ENCODE measurements at places on chromosomes 3 and 15.

GRCh38 chr3:47425959-47426358, 45.1 kb downstream of the PTPN23 start:
- no peaks in the 10 kb centered on the region for H3K36me3 ChIP-seq
- H3K4me3 ChIP-seq, result no peak overlapping the region
- H3K4me1 ChIP-seq, result peaks cover 45% of the 10 kb centered on the region
- H3K27me3 ChIP-seq, result no peaks in the 10 kb centered on the region

DNA sequence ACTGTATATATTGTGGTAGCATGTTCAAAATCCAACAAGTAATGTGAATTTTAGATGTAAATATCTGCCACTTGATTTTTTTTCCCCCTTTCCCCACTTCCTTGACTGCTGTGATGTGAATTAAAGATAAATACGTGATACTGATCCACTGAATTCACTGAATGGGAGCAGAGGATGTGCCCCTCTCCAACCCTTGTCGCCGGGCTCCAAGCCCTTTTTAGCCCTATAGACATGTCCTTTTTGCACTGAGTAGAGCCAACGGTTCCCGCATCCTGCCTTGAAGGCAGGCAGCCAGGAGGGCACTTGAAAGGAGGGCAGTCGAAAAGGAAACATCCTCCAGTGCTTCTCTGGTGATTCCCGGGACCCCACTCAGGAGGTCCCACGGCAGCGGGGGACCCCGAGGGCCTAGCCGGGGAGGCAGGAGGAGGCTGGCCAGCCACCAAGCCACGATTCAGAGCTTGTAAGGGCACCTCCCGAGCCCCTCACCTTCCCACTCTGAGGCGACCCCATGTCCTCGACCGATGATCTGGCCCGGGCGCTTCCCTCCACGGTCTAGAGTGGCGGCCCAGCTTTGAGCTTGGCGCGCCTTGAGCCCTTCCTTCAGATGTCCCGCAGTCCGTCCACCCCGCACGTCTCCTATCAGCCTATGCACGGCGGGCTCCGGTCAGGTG, 901 bp upstream of the MANF start:
- no peaks in the 10 kb centered on the region for H3K36me3 ChIP-seq
- H3K4me1 ChIP-seq, result peaks cover 14% of the 10 kb centered on the region
- peak; percentile 28 for DNase-seq
- no peaks in the 10 kb centered on the region for H3K27me3 ChIP-seq

GRCh38 chr3:186640473-186640818, 247 bp downstream of the FETUB start:
- no peak overlapping the region for H3K4me3 ChIP-seq
- no peaks in the 10 kb centered on the region for H3K36me3 ChIP-seq
- no peak overlapping the region for H3K27ac ChIP-seq
- H3K4me1 ChIP-seq, result no peaks in the 10 kb centered on the region

DNA sequence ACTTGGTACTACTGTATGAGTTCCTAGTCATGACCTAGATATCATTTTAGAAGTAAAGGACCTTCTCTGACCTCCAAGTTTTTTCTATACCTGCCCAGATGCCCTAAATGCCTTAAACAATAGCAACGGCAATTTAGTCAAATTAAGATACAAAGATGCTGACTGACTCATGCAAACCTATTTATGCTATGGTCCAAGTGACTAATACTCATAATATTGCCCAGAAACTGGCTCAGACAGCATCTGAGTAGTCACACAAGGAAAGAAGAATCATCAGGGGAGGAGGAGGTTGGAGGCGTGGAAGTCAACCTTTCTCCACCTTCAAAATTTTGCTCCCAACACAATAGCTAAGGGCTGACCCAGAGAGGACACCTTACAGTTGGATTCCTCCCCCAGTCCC, 6.8 kb downstream of the FYCO1 start:
- DNase-seq, result no peak
- H3K27ac ChIP-seq, result no peak overlapping the region
- H3K27me3 ChIP-seq, result no peaks in the 10 kb centered on the region
- H3K4me1 ChIP-seq, result peaks cover 33% of the 10 kb centered on the region
- no peak overlapping the region for H3K4me3 ChIP-seq
- no peaks in the 10 kb centered on the region for H3K36me3 ChIP-seq

GRCh38 chr15:61869656-61870055, 190.6 kb downstream of the VPS13C start:
- no peaks in the 10 kb centered on the region for H3K27me3 ChIP-seq
- no peak overlapping the region for H3K4me3 ChIP-seq
- no peak for DNase-seq
- H3K27ac ChIP-seq, result no peak overlapping the region
- H3K4me1 ChIP-seq, result no peaks in the 10 kb centered on the region

DNA sequence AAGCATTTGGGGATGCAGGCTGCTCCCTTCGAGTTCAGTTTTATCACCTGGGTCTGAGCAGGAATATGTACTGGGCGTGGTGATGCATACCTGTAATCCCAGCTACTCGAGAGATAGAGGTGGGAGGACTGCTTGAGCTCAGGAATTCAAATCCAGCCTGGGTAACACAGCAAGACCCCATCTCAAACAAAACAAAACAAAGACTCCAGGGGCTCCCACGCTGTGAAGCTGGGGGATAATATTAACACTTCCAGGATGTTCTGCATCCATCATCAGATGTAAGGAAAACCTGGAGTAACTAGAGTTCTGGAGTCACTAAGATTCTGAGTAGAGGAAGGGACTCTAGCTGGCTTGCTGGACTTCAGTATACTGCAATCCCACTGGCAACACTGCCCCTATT, 40.6 kb downstream of the LYZL4 start:
- no peak overlapping the region for H3K4me3 ChIP-seq
- no peaks in the 10 kb centered on the region for H3K27me3 ChIP-seq
- no peak for DNase-seq
- H3K4me1 ChIP-seq, result no peaks in the 10 kb centered on the region
- no peak overlapping the region for H3K27ac ChIP-seq
- no peaks in the 10 kb centered on the region for H3K36me3 ChIP-seq

- no peak for DNase-seq
- H3K27ac ChIP-seq, result peak overlapping the region; percentile 76
- H3K36me3 ChIP-seq, result no peaks in the 10 kb centered on the region
- no peaks in the 10 kb centered on the region for H3K27me3 ChIP-seq
Measured at GRCh38 chr3:37945156-37945806, 45.3 kb upstream of the VILL start.

DNA sequence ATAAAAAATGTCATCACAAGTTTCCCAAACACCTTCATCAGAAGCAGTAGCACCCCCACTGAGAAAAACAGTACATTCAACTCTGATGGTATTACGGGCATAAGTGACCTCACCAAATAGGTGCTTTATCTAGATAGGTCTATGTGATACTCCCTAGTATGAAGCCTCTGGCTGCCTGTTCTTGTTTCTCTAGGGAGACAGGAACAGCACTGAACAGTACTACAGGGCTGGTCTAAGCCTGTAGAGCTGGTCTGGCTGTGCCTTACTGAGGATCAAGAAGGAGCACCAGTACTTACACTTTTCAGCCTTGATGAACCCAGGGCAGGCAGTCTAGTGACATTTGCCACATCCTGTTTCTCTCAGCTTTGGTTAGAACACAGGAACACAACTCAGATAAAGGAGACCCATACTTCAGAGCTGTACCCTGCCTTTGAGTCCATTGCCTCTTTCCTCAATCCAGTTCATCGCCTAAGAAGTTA, 35.9 kb downstream of the OXNAD1 start:
- no peak overlapping the region for H3K27ac ChIP-seq
- DNase-seq, result no peak
- H3K27me3 ChIP-seq, result no peaks in the 10 kb centered on the region

- DNase-seq, result no peak
- H3K27me3 ChIP-seq, result no peaks in the 10 kb centered on the region
Measured at GRCh38 chr3:153023896-153024295, 138.1 kb upstream of the RAP2B start.

- no peak overlapping the region for H3K27ac ChIP-seq
- no peaks in the 10 kb centered on the region for H3K27me3 ChIP-seq
- peaks cover 3% of the 10 kb centered on the region for H3K4me1 ChIP-seq
- no peak overlapping the region for H3K4me3 ChIP-seq
Measured at GRCh38 chr15:31381801-31382712, 55.4 kb downstream of the KLF13 start.

GRCh38 chr3:123089611-123090331, 22.9 kb downstream of the PDIA5 start:
- H3K36me3 ChIP-seq, result no peaks in the 10 kb centered on the region
- no peak overlapping the region for H3K4me3 ChIP-seq
- no peaks in the 10 kb centered on the region for H3K27me3 ChIP-seq
- H3K27ac ChIP-seq, result peak overlapping the region; percentile 69
- DNase-seq, result peak; percentile 66

DNA sequence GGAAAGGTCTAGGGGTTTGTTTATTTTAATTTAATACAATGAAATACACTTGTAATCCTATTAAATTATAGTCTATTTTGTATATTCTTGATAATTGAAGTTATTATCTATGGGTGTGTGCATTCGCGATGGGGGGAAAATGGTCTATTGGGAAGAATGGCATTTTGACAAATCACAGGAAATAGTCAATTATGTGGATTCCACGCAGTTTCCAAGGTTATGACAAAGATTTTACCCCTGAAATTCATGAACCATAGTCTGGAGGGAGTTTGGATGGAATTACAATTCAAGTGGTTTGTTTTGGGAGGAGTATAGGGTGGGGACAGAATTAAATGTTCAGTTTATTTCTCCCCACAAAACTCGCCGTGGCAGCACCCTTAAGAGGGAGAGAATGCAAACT, 66.5 kb downstream of the RBMS3 start:
- DNase-seq, result no peak
- H3K4me1 ChIP-seq, result no peaks in the 10 kb centered on the region
- no peak overlapping the region for H3K4me3 ChIP-seq
- no peak overlapping the region for H3K27ac ChIP-seq
- no peaks in the 10 kb centered on the region for H3K27me3 ChIP-seq

DNA sequence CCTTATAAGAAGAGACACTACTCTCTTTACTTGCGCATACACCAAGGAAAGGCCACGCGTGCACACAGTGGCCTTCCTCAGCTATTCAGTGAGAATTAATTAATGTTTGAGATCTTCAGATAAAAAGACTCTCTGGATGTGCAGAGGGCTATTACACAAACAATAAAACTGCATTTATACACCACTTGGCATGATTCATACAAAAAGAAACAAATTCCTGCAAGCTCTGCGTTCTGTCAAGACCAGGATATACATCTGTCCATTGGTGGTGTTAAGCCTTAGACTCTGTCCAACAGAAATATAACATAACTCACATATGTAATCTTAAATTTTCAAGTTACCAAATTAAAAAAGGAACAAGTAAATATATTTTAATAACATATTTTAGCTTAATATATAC, 55.2 kb upstream of the TSC22D2 start:
- H3K27me3 ChIP-seq, result no peaks in the 10 kb centered on the region
- no peak for DNase-seq
- H3K4me3 ChIP-seq, result no peak overlapping the region
- H3K36me3 ChIP-seq, result no peaks in the 10 kb centered on the region
- H3K27ac ChIP-seq, result no peak overlapping the region

- no peaks in the 10 kb centered on the region for H3K36me3 ChIP-seq
- no peaks in the 10 kb centered on the region for H3K27me3 ChIP-seq
- H3K4me1 ChIP-seq, result peaks cover 18% of the 10 kb centered on the region
Measured at GRCh38 chr15:66617137-66618090, 51.6 kb upstream of the LCTL start.

DNA sequence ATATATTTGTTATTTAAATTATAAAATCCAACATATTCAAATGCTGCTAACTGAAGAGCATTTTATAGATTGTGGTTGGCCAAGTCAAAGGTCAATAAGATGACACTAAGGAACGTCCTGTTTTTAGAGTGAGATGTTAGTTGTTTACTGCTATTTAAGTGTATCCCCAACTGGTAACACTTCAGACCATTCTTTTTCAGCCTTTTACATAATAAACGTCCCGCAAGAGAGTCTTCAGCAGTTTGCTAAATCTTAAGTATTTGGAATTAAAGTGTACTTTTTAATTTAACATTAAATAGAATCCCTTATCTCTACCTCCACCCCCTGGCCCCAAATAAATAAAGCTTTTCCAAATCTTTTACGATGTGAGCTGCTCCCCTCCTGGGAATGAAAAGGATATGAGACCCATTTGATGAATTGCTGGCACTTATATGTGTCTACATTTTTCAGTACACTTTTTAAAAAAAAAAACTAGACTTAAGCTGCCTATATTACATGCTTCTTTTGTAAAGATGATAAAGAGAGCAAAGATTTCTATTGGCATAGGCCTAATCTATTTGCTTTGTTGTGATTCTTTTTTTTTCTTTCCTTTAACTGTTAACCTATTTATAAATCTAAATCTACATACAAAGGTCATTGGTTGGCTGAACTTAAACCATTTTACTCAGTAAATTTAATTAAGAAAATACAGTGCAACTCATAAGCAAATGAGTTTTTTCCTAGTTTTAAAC, 101.8 kb upstream of the SKOR1 start:
- no peak for DNase-seq
- H3K27me3 ChIP-seq, result no peaks in the 10 kb centered on the region
- no peak overlapping the region for H3K4me3 ChIP-seq
- no peak overlapping the region for H3K27ac ChIP-seq
- no peaks in the 10 kb centered on the region for H3K36me3 ChIP-seq
- no peaks in the 10 kb centered on the region for H3K4me1 ChIP-seq
